ENCODE measurements at places on chromosomes 5 and 9.
A peak's percentile ranks its signal among the peaks of the same experiment; 100 is the strongest.

DNA sequence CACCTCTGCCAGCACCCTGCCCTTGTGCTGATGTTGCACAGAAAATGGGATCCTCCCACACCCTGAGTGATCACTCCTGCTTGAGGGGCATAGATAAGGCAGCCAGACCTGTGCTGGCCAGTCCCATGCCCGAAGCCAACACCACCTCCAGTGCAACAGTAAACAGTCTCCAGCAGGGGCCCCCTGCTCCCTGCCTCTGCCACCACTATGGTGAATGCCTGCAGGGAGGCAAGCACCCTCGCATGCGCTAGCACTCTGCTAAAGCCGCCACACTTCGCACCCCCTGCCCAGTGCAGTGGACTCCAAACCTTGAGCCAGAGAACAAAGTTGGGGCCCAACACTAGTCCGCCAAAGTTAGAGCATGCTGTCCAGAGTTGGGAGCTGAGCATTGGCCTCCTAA, 118.7 kb downstream of the PJA2 start:
- no peak for DNase-seq

- no peak for DNase-seq
Measured at GRCh38 chr9:18673179-18673578, 199.2 kb downstream of the ADAMTSL1 start.

DNA sequence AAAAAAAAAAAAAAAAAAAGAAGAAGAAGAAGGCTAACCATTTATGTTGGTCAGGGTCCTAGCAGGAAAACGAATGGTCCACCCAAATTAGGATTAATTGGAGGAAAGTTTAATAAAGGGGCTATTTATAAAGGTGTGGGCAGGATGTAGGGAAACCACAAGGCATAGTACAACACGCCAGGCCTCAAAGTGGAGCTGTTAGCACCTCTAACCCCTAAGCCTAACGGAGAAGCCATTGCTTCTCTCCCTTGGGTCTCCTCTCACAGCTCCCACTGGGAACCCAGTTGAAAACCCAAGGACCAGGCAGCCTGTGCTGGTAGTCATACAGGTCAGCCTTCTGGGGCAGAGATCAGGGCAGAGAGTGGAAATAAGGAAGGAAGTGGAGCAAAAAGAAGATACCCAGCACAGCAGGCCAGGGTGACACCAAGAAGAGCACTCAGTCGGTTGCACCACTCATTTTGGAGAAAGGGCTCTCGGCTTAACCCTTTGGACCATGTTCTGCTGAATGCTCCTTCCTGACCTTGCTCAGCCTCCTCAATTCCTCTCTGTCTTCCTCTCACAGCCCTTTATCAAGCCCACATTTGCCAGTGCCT, 8.8 kb upstream of the GLIPR2 start:
- DNase-seq: no peak

- DNase-seq: no peak
Measured at GRCh38 chr9:18238254-18238653, 235.7 kb upstream of the ADAMTSL1 start.

- DNase-seq: no peak
Measured at GRCh38 chr5:72066705-72067107, 40.6 kb upstream of the MAP1B start.

GRCh38 chr5:174692982-174693422, 31.4 kb upstream of the MSX2 start:
- no peak for DNase-seq

- no peak for DNase-seq
Measured at GRCh38 chr5:175862131-175863012, 9.0 kb upstream of the CPLX2 start.

DNA sequence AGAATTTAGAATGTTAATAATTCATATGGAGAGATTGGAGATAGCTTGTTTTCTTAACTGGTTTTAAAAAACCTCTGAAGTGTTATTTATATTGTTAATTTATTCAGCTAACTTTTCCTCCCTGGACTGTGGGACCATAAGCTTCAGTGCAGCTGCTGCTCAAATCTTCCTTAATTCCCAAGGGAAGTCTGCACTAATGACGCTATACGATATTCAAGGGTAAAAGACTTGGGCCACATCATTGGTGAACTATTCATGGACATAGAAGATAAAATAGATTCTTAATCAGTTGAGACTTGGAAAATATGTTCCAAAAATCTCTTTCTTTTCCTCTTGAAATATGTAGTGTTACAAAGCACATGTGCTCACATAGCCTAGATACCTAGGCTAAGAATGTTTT, 31.1 kb upstream of the GAS1 start:
- no peak for DNase-seq

DNA sequence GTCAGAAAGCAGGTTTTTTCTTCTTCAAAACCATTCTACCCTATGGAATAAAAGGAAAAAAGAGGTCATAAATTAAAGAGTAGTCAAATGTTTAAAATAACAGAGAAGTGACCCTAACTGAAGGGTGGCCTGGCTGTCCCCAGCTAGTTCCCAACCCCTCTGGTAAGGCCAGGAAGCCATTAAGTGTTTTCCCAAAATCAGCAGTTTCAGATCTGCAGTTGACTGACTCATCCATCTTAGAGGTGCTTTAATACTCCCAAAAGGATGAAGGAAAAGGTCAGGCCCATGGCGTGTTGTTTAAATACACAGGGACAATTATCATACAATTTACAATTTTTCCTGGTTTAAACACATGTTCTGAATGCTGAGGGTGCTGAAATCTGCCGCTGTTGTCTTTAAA, 47.9 kb upstream of the TBC1D9B start:
- no peak for DNase-seq

DNA sequence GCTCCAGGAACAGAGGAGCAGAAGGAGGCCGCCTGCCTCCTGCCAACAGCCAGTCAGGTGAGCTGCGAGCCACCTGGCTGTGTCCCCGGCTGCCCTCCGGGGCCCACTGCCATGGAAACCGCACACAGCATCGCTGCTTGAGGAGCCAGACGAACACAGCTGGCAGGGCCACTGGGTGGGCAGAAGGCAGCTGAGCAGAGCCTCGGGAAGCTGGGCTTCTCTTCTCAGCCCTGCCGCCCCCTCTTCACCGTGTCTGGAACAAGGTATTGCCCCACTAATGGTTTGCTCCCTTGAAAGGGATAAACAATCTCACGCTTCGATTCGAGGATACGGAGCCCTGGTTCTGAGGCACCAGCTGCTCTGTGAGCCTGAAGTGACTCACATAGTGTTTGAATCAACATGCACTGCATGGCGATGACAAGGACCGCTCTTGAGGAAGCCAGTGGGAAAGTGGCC, 63.7 kb upstream of the RUFY1 start:
- DNase-seq: no peak

- no peak for DNase-seq
Measured at GRCh38 chr5:174397206-174397605, 327.2 kb upstream of the MSX2 start.

GRCh38 chr9:112332214-112332613, 1.2 kb downstream of the PTBP3 start:
- no peak for DNase-seq

- DNase-seq: peak; percentile 84
Measured at GRCh38 chr9:92133949-92134604, 18.9 kb upstream of the SPTLC1 start.

DNA sequence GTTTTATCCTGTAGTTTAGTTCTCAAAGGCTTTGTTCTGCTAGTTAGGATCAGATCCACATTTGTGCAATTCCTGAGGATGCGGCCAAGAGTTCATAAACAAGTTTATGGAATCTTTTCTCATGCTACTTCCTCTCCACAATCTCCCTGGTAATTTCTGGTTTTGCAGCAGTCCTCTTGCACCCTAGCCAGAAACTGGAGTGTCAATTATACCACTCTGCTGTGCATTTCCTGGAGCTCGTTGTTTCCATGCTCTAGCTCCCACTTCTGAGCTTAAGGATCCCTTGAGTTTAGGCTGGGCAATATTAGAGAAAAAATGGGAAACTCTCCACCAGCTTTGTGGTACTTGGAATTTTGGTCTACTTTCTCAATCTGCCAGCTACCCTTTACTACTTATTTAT, 474.7 kb downstream of the DIRAS2 start:
- DNase-seq: no peak

GRCh38 chr9:93825348-93826115, 129.6 kb downstream of the BARX1 start:
- DNase-seq: no peak

DNA sequence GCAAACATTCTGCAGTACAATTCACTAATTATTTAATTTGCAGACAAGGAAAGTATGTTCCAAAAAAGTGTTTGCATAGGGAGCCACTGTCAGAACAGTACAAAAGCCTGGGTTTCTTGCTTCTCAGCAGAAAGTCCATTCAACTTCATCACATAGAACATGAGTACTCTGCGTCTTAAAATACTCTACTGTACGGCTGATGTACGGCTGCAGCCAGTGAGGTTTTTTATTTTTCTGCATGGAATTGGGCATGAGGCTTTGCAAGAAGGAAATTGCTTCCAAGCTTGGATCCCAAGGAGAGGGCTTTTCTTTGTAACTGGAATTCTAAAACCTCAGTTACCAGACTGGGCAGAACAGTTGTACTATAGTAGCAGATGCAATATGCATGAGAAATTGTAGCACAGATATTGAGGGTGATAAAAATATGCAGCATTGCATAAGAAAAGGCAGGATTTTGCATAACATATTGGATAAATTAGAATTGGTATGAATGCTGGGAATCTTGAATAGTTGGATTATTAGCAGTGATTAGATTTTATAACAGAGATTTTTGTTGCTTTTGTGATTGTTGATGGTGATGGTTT, 178.1 kb upstream of the CDH9 start:
- DNase-seq: no peak

GRCh38 chr9:137580209-137580953, 1.7 kb upstream of the DPH7 start:
- no peak for DNase-seq

- DNase-seq: no peak
Measured at GRCh38 chr5:31754741-31755675, 116.1 kb downstream of the PDZD2 start.

DNA sequence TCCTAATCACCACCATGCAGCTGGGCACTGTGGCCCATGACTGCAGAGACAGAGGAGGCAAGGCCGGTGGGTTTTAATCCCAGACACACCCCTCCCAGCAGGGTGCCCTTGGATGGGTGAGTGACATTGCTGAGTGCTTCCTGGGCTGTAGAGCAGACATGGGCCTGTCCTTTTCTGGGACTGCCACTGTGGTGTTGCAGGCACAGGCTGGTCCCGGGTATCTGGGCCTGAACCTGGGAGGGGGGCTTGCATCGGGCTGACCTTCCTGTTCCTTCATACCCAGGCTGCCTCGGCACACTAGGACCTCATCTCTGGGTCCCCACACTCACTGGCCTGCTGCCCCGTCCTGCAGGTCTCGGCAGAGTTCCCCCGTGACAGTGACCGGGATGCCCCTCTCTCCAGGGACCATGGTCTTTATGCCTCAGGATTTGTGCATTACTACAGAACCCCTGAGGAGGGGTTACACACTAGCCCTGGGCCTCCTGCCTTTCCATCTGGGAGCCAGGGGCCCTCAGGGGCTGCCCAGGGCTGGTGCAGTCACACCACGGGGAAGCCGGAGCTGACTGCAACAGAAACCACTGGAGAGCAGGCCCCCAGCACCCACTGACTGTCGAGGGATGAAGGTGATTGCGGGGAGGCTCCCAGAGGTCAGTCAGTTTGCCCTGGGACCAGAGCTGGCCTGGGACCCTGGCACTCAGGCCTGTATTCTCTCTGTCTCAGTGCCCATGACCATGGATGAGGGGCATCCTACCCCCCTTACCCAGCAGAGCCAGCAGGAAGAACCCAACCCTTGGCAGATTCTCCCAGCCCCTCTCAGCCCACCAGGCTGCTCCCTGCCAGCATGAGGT, 8.9 kb upstream of the SLC25A48 start:
- no peak for DNase-seq

DNA sequence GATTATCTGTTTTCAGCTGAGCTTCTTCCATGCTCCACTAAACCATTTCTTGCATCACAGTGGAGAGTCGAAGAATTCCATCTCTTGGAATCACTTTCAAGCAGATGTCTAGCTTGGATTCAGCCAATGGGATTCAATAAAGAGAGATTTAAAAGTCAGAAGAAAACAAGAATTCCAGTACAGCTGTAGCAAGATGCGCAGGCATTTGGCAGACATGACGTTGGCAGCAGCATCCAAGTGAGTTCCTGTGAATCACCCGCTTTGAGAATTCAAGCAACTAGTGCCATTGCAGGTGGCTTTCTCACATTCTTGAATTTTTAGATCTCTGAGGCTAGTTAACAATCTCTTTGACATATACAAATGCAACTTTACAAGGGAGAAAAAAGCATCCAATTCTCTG, 467.0 kb downstream of the CDH10 start:
- DNase-seq: no peak

DNA sequence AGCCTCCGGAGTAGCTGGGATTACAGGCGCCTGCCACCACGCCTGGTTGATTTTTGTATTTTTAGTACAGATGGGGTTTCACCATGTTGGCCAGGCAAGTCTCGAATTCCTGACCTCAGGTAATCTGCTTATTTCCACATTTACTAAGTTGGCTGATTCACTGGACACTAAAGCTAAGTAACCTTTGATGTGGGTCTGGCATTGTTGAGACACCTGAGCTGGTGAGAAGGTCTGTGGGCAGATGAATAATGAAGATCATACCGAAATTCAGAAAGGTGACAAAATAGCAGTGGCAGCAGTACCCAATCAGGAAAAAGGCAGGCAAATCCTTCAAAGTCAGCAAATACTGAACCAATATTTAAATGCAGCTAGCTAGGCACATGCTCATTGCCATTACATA, 210.6 kb upstream of the ZNF608 start:
- DNase-seq: no peak

GRCh38 chr9:110050925-110051355, 157.0 kb downstream of the C9orf152 start:
- no peak for DNase-seq

DNA sequence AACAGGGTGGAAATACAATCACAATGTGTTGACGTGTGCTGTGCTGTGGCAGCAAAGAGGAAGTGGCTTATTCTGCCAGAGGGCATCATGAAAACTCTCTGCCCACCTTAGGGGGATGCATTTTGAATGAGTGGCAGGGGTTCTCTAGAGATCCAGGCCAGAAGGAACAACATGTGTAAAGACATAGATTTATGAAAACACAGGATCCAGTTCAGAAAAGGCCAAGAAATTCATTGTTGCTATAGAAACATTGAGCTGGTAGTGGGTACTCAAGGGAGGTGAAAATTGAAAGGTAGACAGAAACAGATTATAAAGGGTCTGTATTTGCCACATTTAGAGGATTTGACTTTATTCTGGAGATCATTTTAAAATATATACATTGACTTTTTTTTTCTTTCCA, 417.7 kb downstream of the ENC1 start:
- DNase-seq: no peak

DNA sequence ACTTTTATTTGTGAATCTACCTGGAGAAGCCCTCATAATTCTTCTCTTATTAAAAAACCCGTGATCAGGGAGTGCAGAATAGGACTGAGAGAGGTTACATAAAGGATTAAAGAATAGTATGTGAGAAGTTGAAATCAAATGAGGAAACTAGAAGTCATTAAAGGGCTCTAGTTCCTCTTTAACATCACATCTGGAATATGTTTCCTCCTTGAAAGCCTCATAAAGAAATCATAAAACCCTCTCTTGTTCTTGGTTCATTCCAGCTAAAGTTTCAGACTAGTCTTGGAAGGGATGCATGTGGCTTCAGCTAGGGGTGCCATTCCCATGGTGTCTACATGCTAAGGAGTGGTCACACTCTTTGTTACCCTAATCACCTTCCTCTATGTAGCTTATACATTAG, 5.7 kb upstream of the C5orf46 start:
- no peak for DNase-seq

- no peak for DNase-seq
Measured at GRCh38 chr9:31492229-31492628, 892.2 kb upstream of the ACO1 start.
